ENCODE measurements at places on chromosomes 3 and 15. TPM values are rescaled to one million over a fixed set of nuclear protein-coding genes. Genes with fewer than 3 reads are reported as not detected.

SOX14 gene
- 0.72 TPM for total RNA-seq

CHRM5 gene
- 4.6 TPM for total RNA-seq

FOXB1 gene
- 1.2 TPM for total RNA-seq

HCN4 gene
- 0.72 TPM for total RNA-seq

RTP1 gene
- total RNA-seq, result not detected

GRCh38 chr15:75695220-75695619 is 17.4 kb downstream of the CSPG4 start:
- no peak for DNase-seq

DNA sequence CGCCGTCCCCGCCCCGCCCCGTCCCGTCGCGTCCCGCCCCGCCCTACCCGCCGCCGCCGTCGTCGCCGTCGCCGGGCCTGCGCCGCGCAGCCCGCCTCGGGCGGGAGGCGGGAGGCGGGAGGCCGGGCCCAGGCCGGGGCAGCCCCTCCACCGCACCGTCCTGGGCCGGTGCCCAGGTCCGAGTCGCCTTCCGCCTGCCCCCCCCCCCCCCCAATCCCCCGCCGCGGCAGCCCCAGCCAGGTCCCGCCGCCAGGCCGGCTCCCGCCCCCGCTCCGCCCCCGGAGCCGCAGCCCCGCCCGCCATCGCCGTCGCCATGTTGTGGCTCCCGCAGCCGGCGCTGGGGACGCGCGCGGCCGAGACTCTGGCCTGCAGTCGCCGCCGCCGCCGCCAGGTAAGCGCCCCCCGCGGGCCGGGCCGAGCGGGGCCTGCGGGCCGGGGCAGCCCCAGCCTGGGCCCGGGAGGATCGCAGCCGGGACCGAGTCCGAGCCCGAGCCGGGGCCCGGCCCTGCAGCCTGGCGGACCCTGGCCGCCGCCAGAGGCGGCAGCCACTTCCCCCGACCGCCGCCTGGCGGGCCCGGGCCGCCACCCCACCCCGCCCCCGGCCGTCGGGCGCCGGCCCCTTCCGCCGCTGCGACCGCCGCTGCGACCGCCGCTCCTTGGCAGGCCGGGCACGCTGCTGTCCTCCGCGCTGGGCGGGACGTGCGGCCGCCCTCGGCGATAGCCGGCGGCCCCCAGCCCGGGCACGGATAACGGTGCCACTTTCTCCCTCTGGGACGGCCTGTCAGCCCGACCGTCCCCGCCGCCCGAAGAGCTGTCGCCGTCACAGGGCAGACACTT is at the start of gene ZNF592:
Gene ZNF592, plus strand, starts transcription at position 319 of the 837 bp plus-strand sequence. CDS start 34,084 bp downstream, outside the sequence.
- peak; percentile 78 for DNase-seq

GRCh38 chr3:70096376-70097066 is 97.0 kb downstream of the SAMMSON start:
- no peak for DNase-seq

- peak; percentile 91 for DNase-seq
Measured at GRCh38 chr3:49689046-49689907, at the start of the genes MST1 and RNF123. Gene MST1 (minus strand): TSS chr3:49689474. CDS start chr3:49688691, 783 bp downstream. Gene RNF123 (plus strand): TSS chr3:49689557. CDS start chr3:49691166, 1,609 bp downstream.

DNA sequence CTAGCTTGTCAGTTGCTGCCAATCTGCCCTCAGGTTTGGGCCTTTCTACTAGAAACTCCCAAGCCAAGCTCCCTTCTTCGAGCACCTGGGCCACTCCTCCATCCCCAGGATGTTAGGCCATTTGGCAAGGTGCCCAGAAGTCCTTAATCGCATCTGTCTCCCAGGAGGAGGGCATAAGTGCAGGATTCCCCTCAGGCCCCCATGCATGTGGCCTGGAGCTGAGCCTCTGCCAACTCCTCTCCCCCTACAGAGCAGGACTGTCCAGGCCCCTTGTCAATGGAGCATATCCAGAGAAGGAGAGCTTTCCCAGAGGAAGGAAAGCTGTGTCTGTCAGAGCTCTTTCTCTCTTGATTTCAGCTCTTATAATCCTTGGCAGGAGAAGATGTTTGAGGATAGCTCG is 182.6 kb upstream of the ROPN1 start:
- peak; percentile 65 for DNase-seq

GRCh38 chr3:193677734-193678133 is 84.7 kb downstream of the OPA1 start:
- DNase-seq, result no peak

DNA sequence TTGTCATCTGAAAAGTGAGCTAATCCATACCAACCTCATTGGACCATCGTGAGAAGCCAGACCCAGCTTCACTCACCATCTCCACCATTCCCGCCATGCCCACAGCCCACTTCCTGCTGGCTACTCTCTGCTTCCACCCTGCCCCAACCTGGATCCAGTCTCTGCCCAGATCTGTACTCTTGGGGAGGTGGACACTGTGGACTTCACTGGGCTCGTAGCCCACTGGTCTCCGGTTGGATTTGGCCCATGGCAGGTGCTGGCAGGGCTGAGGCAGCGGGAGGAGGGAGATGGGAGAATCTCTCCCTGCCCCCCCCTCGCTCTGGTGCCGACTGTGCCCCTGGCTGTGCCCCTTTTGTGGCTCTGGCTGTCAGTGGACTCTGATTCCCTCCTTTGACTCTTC is 193.8 kb downstream of the ABHD5 start:
- no peak for DNase-seq

GRCh38 chr15:70358871-70359647 is 261.3 kb upstream of the TLE3 start:
- no peak for DNase-seq

DNA sequence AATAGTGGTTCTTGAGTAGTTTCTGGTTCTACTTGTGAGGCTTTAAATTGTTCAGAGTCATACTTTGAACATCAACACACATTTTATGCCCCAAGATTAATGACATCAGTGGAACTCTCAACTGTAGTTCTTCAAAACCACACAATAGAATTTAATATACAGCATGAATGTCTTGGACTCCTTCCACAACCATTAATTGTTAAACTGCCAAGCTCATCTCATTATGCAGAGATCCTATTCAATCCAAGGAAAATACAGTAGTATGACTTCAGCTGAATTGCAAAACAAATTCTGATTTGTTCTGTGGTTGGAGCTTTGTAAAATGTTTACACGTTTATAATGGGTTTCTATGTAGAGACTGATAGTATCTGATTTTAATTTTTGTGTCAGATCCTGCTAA is 199.2 kb upstream of the SLC2A2 start:
- DNase-seq, result no peak

GRCh38 chr3:174957551-174958001 is 98.4 kb downstream of the NAALADL2 start:
- peak; percentile 34 for DNase-seq

DNA sequence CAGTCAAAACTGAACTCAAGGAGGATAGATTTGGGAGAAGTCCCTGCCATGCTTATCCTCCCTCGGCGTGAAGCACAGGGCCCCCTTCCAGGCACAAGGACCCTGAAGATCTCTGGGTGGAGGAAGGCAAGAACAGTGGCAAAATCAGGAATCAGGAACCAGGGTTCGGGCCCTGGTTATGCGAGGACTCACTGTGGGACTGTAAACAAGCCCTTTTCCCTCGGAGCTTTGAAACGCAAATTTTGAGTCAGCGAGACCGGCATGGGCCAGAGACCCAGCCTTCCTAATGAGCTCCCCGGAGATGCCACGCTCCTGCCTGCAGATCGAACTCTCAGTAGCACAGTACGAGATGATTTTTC is 70.1 kb downstream of the SLC12A8 start:
- DNase-seq, result no peak

DNA sequence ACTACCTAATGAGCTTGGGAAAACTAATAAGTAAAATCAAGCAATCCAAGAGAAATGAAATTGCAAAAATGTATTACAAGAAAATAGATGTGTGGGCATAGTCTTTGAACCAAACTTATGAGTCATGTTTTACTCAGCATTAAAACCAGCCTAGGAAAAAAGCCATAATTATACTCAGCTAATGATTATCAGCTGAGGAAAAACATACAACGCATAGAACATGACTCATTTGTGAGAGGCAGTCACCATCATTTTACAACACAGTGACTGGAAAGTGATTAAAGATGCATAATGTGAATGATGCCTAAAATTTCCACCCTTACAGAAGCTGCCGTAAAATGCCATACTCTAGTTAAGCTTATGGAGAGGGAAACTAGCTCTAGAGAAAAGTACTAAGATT is 238.0 kb upstream of the EOMES start:
- no peak for DNase-seq

DNA sequence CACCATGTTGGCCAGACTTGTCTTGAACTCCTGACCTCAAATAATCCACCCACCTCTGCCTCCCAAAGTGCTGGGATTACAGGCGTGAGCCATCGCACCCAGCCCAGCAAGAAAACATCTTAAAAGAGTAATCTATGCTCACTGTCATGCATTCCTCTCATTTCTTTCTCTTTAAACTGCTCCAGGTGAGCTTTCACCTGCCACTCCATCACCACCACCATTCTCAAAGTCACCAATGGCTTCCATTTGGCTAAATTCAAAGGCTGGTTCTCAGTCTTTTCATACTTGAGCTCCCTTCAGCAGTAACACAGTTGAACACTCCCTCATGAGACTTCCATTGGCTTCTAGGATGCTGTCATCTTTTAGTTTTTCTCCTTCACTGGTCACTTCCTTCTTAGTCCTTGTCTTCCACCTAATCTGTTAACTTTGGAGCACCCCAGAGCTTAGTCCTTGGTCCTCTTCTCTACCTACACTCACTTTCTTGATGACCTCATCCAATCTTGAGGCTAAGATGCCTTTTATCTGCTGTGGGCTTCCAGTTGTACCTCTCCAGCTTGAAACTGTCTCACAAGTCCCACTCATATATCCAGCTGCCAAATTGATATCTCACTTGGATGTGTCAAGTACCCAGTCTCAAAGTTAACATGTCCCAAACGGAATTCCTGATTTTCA is 27.0 kb upstream of the ESYT3 start:
- no peak for DNase-seq

DNA sequence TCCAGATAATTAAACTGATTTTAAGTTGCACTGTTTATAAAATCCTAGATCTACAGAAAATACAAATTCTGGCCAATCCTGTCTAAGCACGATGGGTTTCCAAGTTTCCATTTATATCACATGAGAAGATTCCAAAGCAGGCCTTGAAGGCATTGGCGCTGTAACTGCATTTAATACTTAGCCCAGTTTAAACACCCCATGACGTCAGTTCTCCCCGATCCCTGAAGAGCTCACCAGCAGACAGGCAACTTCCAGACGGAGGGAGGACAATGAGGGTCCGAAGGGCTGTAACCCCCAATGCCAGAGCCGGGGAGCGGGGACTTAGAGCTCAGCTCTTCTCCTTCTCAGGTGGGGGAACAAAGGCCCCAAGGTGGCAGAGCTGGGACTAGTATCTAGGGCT is 117.3 kb downstream of the XXYLT1 start:
- peak; percentile 75 for DNase-seq

All from umbilical cord (tissue), 2 donors.